ENCODE measurements at places on chromosomes 6 and 20.

- DNase-seq: no peak
These were observed 49.3 kb upstream of the NNAT start for GRCh38 chr20:37471741-37472235.

DNA sequence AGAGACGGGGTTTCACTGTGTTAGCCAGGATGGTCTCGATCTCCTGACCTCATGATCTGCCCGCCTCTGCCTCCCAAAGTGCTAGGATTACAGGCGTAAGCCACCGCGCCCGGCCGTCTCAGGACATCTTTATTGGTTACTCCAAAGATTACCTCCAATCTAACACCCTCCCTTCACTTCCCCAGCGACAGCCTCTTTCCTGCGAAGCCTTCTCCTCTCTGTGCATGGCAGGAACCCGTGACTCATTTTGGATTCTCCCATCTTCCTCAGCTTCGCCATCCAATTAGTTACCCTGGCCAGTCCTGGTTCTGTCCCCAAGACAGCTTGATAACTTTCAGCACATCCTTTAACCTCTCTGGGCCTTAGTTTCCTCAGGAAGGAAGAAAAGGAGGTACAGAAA lies 51.3 kb upstream of the TOX2 start:
- DNase-seq: no peak

DNA sequence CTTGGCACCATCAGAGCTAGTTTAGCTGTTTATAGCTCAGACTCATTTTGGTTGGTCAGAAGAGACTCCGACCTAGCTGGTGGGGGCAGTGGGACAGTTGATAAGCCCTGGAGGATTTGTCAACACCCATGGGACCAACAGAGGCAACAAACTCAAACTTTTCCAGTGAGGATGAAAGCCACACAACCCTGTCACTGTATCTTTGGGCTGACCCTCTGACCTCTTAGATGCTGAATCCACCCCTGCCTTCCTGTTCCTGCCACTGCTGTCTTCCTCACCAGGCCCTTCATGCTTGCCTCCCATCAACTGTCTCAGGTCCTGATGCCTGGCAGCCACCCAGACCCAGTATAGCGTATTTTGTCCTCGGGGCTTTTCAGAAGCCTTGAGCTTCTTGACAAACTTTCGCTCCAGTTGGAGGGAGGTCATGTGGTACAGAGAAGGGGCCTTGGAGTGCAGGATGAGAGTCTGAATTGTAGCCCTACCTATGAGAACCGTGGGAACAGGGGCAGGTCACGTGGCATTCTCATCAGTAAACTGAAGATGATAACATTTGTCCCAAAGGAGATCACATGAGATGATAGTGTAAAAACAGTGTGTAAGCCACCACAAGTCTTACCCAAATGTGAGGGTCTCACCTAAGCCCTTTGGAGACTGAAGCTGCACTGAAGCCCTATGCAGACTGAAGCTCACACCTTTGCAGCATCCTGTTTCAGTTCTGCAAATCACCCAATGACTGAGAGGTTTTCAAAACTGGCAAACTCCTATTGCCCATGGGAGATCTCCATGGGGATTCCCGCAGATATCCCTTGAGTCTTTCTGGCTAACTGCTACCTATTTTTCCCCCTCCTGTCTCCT lies 72.0 kb upstream of the F13A1 start:
- no peak for DNase-seq

DNA sequence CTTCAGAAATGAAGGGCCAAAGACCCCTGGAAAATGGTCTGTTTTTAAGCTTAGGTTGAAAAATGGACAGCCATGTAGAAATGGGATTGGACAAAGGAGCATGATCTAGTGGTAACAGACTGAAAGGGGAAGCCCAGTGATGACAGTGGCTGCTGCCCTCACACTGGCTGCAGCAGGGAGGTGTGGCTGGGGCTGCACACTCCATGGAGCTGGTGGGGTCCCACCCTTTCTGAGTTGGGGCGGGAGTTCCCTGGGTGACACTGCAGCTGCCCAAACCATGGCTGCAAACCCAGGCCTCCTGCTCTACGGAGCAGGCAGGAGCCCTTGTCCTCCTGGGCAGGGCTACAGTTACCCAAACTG lies 8.5 kb upstream of the PACSIN1 start:
- no peak for DNase-seq

GRCh38 chr6:139186692-139187091 lies 51.8 kb downstream of the HECA start:
- no peak for DNase-seq

- DNase-seq: no peak
These were observed 34.1 kb downstream of the BANF2 start for GRCh38 chr20:17733767-17734304.

DNA sequence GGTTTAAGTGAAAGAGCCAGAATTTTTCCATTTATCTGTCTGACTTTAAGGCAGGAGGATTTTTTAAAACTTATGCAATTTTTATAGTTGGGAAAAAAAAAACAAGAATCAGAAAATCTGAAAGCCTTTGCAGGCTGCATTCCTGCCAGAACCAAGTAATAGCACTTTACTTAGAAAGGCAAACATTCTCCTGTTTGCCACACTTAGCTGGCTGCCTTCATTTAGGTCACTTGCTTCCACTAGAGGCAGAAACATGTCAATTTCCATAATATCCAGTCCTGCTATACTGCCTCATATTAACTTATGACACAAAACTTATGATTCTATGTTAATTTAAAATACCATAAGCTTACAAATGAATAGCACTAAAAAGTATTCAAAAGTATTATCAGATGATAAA lies 425.8 kb downstream of the FRK start:
- DNase-seq: no peak

DNA sequence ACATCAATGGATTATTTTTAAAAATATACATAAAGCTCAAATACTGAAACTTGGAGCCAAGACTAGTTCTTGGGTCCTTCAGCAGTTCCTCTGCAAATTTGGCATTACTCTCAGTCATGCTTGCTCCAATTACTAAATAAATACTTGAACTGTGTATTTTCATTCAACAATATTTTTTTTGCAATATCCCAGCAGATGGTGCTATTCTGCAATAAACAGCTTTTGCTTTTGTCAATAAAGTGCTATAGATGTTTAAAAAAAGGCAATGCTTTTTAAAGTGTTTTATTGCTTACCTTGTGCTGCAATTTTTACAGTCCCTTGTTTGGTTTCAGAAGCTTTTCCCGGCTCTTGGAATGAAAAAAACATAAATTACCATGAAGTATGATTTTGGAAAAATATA lies 243.4 kb downstream of the TRDN start:
- no peak for DNase-seq

- no peak for DNase-seq
These were observed 100.8 kb downstream of the MOXD1 start for GRCh38 chr6:132300323-132300949.

DNA sequence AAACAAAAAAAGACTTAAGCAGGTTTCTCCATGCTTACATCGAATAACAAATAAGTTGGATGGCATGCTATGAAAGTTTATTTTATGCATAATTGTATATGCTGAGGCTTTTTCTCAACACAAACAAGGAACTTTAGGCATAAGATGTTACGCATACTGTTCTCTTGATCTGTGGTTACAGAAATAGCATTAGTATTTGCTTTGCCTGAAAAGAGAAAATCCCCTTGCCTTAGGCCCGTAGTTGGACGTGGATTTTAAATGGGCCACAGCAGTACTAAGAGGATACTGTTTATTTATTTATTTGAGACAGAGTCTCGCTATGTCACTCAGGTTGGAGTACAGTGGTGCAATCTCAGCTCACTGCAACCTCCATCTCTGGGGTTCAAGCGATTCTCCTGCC lies 19.0 kb downstream of the LYRM2 start:
- no peak for DNase-seq

- DNase-seq: no peak
These were observed 5.6 kb downstream of the GDF5 start for GRCh38 chr20:35432430-35432735.

- no peak for DNase-seq
These were observed 68.0 kb upstream of the QKI start for GRCh38 chr6:163346497-163346961.

GRCh38 chr6:53718597-53719460 lies 53.3 kb upstream of the KLHL31 start:
- no peak for DNase-seq

GRCh38 chr6:36576578-36576977 lies 17.6 kb upstream of the SRSF3 start:
- no peak for DNase-seq

DNA sequence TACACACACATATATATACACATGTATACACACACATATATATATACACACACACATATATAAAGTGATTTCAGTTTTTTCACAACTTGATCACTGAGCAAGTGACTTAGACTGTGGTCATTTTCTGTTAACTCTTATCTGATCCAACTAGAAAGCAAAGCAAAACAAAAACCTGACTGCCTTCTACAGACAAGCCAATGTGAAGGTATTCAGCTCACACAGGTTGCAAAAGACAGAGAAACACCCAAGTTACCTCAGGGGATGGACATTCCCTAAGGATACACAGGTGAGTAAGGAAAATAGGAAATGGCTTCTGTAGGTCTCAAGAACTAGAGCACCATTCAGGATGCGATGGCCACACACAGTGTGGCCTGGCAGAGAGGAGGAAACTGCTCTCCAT lies 58.4 kb upstream of the IER3 start:
- DNase-seq: no peak

- no peak for DNase-seq
These were observed 37.8 kb upstream of the ZNF831 start for GRCh38 chr20:59125836-59126235.

GRCh38 chr6:113584767-113585166 lies 272.4 kb upstream of the MARCKS start:
- DNase-seq: no peak

- no peak for DNase-seq
These were observed 116.4 kb downstream of the AKAP7 start for GRCh38 chr6:131251590-131252199.

GRCh38 chr6:101386982-101387381 lies 6.5 kb upstream of the GRIK2 start:
- no peak for DNase-seq

DNA sequence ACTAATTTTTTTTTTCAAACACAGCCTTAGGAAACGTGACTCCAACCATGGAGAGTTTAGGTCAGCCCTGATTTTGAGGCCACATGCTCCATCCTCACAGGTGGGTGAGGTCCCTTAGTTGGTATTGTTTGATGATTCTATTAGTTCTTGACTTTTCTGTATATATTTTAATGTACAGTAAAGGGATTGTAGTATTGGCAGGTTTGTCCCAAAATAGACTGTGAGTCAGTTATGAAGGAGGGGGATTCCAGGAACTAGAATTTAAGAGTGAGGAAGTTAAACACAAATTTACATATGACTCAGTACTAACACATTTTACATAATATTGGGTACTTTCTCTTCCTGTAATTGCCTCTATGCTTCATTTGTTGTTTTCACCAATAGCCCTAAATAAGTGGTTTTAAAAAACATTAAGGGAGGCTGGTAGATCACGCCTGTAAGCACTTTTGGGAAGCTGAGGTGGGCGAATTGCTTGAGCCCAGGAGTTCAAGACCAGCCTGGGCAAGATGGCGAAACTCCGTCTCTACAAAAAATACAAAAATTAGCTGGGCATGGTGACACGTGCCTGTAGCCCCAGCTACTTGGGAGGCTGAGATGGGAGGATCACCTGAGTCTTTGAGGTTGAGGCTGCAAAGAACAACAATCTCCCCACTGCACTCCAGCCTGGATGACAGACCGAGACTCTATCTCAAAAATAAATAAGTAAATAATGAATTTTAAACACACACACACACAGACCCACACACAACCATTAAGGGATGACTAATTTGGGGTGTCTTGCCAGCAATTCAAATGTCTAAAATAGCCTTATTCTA lies 81.8 kb downstream of the SGK1 start:
- no peak for DNase-seq

DNA sequence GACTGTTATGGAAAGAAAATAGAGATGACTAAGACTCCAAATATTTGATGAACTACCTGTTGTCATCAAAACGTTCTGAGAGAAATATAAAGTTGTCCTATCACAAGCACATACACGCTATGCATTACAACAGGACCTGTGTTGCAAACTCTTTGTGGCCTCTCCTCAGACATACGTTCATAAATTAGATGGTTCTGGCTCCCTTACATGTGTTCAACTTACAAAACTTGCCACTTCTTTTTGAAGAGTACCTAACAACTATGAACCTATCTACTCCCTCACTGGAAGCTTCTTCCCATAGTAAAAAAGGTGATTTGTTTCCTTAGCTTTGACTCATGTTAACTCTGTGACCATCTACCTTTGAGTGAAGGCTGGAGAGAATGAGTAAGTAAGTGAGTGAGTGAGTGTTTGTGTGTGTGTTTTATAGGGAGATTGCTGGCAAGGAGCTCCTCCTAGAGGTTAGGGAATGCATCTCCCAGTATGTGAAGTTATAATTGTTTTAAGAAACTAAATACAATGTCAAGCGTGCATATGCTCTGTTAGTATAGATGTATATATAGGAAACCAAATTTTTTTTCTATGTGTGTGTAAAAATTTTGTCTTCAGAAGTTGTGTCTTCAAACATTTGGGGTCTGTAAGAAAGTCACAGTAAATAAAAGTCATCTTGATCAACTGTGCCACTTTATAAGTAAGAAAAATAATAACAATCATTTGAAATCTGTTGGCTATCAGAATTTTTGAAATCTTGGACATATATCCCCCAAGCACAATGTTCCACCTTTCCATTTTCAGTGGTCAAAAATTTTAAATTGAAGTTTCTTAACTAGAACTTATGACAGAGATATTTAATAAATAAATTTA lies 1211.1 kb upstream of the GJE1 start:
- no peak for DNase-seq

GRCh38 chr6:76481101-76481500 lies 408.6 kb upstream of the IMPG1 start:
- DNase-seq: no peak

GRCh38 chr6:163474581-163474980 lies 60.1 kb downstream of the QKI start:
- DNase-seq: no peak

- no peak for DNase-seq
These were observed 488.5 kb upstream of the BTBD3 start for GRCh38 chr20:11429168-11429567.

DNA sequence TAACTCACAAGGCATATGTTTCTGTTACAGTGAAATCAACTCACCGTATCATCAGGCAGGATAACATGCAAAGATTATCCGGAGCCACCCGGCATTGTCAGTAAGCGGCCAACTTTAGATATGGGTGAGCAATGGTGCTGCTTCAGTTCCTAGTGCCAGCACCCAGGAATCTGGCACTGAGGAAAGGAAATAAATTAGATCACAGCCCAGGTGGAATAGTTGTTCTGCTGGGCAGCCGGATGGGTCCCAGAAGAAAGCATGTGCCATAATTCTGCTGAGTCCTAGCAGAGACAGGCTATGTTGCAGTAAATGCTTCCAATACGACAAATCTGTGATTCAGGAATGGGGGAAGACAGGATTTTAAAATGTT lies 183.6 kb upstream of the SPTLC3 start:
- no peak for DNase-seq

GRCh38 chr6:43306086-43306485 lies 2.5 kb downstream of the CRIP3 start:
- no peak for DNase-seq
